Mesendoderm (in vitro differentiated cells): ENCODE measurements at places on chromosomes 12 and 14.
A peak's percentile ranks its signal among the peaks of the same experiment; 100 is the strongest.

GRCh38 chr14:33566082-33566481 is 384.8 kb downstream of the EGLN3 start:
- no peaks in the 10 kb centered on the region for H3K36me3 ChIP-seq
- H3K4me1 ChIP-seq = peaks cover 14% of the 10 kb centered on the region
- no peak overlapping the region for H3K27ac ChIP-seq
- no peaks in the 10 kb centered on the region for H3K27me3 ChIP-seq
- no peak for DNase-seq

- H3K4me3 ChIP-seq = no peak overlapping the region
- H3K27me3 ChIP-seq = no peaks in the 10 kb centered on the region
- DNase-seq = no peak
- no peaks in the 10 kb centered on the region for H3K36me3 ChIP-seq
- H3K4me1 ChIP-seq = peaks cover 2% of the 10 kb centered on the region
These were observed 271.1 kb upstream of the G2E3 start for GRCh38 chr14:30287579-30288445.

DNA sequence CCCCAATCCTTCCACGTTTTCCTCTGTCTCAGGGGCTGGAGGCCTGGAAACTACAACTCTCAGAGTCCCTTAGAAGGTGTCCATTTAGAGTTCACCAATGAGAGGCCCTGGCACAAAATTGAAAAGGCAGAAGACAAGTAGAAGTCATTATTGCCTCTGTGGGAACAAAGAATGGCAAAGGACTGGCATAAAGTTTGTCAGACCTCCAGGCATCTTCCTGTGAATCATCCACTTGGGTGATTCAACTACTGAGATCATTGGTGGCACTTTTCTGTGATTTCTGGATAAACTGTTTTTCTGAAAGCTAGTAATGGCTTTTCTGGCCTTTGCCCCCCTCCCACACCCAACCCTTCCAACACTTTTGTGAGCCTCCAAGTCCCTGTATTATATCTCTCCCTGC is 42.6 kb upstream of the C12orf42 start:
- H3K27ac ChIP-seq = no peak overlapping the region
- no peaks in the 10 kb centered on the region for H3K36me3 ChIP-seq
- no peak overlapping the region for H3K4me3 ChIP-seq

- peak; percentile 29 for DNase-seq
- H3K4me3 ChIP-seq = peak overlapping the region; percentile 19
- H3K27ac ChIP-seq = no peak overlapping the region
- no peaks in the 10 kb centered on the region for H3K4me1 ChIP-seq
These were observed 18.1 kb downstream of the VSX2 start for GRCh38 chr14:74257078-74257940.

DNA sequence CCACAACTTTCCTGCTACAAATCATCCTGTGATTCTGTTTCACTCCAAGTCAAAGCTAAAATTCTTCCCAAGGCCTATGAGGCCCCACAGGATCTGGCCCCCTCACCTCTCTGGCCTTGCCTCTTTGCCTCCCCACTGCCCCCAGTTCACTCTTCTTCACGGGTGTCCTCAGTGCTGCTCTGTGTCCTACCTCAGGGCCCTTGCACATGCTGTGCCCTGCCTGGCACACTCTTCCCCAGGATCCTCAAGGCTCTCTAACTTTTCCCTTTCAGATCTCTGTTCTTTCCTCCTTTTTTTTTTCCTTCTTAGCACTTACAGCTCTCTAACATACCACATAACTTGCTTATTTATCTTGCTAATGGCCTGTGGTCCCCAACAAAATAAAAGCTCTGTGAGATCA is 29.2 kb downstream of the RASAL1 start:
- H3K36me3 ChIP-seq = no peaks in the 10 kb centered on the region
- no peak overlapping the region for H3K27ac ChIP-seq
- peaks cover 3% of the 10 kb centered on the region for H3K4me1 ChIP-seq
- H3K4me3 ChIP-seq = no peak overlapping the region
- no peak for DNase-seq

- H3K27me3 ChIP-seq = no peaks in the 10 kb centered on the region
- no peak overlapping the region for H3K27ac ChIP-seq
- no peaks in the 10 kb centered on the region for H3K36me3 ChIP-seq
These were observed 2.6 kb downstream of the EEF1AKMT3 start for GRCh38 chr12:57775044-57775443.

DNA sequence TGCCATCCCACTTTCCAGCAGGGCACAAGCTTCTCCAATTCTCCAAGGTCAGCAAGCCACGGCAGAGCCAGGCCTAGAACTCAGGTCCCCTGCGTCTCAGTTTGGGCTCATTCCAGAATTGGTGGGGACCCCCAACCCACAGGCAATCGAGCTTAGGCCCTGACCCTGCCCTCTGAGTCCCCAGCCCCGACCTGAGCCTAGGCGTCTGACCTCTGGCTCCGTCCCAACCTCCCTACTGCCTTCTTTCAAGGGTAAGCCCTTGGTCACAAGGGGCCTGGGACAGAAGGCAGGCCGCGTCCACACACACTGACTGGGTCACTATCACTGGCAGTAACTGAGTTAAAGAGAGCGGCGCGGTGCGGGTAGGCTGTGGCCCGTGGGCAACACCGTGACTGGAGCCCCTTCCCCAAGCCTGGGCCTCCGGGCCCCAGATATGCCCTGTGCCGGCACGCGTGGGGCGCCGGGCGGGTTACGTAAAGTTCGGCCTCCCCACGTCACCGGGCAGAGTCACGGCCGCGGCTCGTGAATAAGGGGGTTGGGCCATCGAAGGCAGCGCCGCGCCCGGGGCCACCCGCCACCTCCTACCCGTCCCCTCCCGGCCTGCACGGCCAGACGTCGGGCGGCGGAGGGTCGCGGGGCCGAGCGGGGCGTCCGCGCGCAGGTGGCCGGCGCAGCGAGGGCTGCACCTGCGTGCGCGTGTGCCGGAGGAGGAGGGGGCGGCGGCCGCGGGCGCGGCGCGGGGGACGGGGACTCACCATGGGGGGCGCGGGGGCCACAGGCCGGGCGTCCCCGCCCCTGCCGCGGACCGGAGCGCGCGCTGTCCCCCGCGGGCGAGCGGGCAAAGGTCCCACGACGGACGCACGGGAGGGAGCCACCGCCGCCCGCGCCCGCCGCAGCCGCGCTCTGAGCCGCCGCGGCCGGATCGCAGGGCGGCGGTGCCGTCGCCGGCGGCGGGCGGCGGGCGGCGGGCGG is 516 bp downstream of the ANKRD9 start:
- H3K4me1 ChIP-seq = peaks cover 2% of the 10 kb centered on the region
- H3K4me3 ChIP-seq = peak overlapping the region; percentile 57
- H3K27me3 ChIP-seq = no peaks in the 10 kb centered on the region

GRCh38 chr12:42631513-42631912 is 42.0 kb upstream of the PRICKLE1 start:
- no peak overlapping the region for H3K4me3 ChIP-seq
- no peaks in the 10 kb centered on the region for H3K4me1 ChIP-seq
- no peaks in the 10 kb centered on the region for H3K27me3 ChIP-seq
- DNase-seq = no peak

DNA sequence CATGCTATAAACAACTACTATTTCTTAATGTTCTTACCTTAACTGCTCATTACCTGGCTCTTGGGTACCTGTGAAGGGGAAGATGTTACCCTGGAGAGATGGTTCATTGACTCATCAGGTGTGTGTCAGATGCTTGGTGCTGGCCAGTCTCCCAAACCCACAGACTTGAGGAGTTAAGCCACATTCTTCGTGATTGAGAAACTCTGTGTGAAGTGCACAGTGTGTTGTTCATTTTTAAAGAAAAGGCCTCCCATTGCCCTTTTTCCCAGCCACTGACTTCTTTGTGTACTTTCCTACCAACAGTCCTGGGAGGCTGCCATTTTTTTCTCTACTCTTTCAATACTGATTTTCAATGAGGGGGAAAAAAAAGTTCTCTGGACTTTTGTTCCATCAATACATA is 3.2 kb downstream of the MGST1 start:
- peaks cover 3% of the 10 kb centered on the region for H3K4me1 ChIP-seq
- peak; percentile 14 for DNase-seq
- H3K27me3 ChIP-seq = no peaks in the 10 kb centered on the region
- H3K27ac ChIP-seq = no peak overlapping the region
- no peaks in the 10 kb centered on the region for H3K36me3 ChIP-seq
- H3K4me3 ChIP-seq = no peak overlapping the region

GRCh38 chr12:53984901-53985691 is at the start of gene HOXC10:
HOXC10 (plus strand) TSS chr12:53985146; CDS start chr12:53985260, 114 bp downstream.
- no peaks in the 10 kb centered on the region for H3K4me1 ChIP-seq
- H3K4me3 ChIP-seq = no peak within 1 kb of the TSS
- H3K27ac ChIP-seq = no peak within 1 kb of the TSS
- H3K36me3 ChIP-seq = no peaks in the 10 kb centered on the region

DNA sequence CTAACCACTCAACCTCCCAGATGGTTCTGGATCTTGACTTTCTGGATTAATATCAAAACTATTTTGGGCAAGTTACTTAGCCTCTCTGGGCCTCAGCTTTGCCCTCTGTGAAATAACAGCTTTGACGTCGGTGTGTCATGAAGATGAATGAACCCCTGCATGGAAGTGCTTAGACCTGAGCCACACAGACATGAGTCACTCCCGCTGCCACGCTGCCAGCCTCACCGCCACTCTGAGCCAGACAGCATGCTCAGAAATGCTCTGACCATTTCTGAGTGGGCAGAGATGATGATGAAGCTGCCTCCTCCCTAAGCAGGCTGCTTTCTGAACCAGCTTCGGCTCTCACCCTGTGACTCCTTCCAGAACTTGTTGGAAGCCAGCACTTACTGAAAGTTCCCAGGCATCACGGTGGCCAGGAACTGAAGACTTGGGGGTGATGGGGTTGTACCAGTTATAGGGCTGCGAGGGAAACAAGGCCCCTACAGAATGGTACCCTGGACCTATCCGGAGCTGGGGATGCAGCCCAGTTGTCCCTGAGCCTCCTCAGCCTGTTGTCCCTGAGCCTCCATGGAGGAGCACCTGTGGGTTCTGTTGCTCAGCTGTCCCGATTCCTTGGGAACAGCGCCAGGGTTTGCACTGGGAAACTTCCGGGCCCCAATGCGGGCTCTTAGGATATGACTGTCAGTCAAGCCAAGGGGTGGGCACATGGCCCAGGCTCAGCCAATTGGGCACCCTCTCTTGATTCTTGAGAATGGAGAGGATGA is 2.0 kb upstream of the CCDC197 start:
- H3K27me3 ChIP-seq = no peaks in the 10 kb centered on the region
- H3K36me3 ChIP-seq = no peaks in the 10 kb centered on the region
- H3K4me1 ChIP-seq = no peaks in the 10 kb centered on the region
- no peak for DNase-seq
- no peak overlapping the region for H3K4me3 ChIP-seq

- no peak for DNase-seq
- H3K27ac ChIP-seq = no peak overlapping the region
- no peak overlapping the region for H3K4me3 ChIP-seq
- H3K27me3 ChIP-seq = no peaks in the 10 kb centered on the region
These were observed 554.8 kb downstream of the DIO2 start for GRCh38 chr14:79656496-79656895.

DNA sequence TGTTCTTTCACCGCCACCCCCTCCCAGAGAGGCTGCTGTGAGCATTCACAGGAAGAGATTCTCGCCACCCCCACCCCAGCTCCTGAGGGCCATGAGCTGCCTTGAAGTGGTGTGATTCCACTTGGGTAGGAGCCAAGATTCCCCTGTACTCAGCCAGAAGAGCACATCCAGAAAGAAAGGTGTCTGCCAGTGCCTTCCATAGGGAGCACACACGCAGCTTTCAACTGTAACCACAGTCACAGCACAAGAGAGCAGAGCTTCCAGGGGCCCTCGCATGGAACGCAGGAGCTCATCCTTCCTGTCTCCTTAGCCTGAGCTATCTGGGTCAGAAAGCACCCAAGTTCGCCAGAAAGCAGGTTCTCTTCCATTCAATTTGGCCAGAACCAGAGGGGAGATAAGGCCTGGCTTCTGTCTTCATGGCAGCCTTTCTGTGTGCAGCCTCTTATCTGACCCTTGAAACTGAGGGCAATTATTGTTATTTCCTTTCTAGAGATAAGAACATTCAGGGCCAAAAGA is 66.6 kb upstream of the SCN8A start:
- no peak overlapping the region for H3K27ac ChIP-seq
- H3K4me3 ChIP-seq = no peak overlapping the region
- H3K27me3 ChIP-seq = no peaks in the 10 kb centered on the region
- no peaks in the 10 kb centered on the region for H3K36me3 ChIP-seq
- no peaks in the 10 kb centered on the region for H3K4me1 ChIP-seq
- peak; percentile 46 for DNase-seq

DNA sequence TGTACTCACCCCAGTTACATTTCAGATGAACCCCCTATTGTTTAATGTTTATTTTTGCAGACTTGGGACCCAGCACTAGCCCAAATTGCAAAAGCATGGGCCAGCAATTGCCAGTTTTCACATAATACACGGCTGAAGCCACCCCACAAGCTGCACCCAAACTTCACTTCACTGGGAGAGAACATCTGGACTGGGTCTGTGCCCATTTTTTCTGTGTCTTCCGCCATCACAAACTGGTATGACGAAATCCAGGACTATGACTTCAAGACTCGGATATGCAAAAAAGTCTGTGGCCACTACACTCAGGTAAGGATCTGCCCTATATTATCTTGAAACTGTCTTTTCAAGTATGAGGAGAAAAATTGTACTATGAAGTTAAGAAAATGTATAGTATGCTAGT is 1.2 kb downstream of the GLIPR1 start:
- no peaks in the 10 kb centered on the region for H3K27me3 ChIP-seq
- DNase-seq = no peak
- H3K36me3 ChIP-seq = no peaks in the 10 kb centered on the region
- H3K4me1 ChIP-seq = peaks cover 9% of the 10 kb centered on the region
- no peak overlapping the region for H3K4me3 ChIP-seq

DNA sequence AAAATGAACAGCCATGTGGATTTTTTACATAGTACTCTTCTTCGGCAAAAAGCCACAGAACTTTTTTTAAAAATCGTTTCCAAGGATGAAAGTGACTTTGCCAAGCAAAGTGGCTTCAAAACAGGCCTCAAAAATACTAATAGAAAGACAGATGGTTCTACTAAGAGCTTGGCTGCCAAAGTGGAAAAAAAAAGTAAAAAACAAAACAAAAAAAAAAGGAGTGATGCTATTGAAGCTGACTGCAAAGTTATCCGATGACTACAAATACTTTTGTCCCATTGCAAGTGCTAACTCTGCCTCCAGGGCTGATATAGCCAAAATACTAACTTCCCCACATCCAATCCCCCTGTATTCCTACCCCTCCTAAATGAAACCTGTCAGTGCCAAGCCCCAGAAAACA is 277.6 kb downstream of the SOX5 start:
- H3K4me1 ChIP-seq = no peaks in the 10 kb centered on the region
- H3K4me3 ChIP-seq = no peak overlapping the region

DNA sequence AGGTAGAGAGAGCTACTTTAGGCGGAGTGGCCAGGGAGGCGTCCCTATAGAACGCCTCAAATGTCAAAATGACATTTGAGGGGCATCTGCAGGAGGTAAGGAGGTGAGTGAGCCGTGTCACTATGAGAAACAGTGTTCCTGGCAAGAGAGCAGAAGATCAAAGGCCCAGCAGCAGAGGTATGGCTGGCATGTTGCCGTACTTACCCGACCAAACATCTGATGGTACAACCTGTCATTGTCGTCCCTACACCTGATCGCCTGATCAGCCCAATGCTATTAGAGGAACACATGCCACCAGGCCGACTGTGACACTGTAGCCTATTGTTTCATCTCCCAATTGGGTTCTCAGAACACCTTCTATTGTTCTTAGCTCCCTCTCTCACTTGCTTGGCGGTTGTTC is 33.9 kb upstream of the POC1B start:
- no peak for DNase-seq
- no peak overlapping the region for H3K4me3 ChIP-seq
- no peak overlapping the region for H3K27ac ChIP-seq
- no peaks in the 10 kb centered on the region for H3K4me1 ChIP-seq
- no peaks in the 10 kb centered on the region for H3K27me3 ChIP-seq
